ENCODE measurements at places on chromosomes 6 and 20. TPM values are rescaled to one million over a fixed set of nuclear protein-coding genes. Genes with fewer than 3 reads are reported as not detected.
A peak's percentile ranks its signal among the peaks of the same experiment; 100 is the strongest.

GRCh38 chr6:155177363-155177961, 86.4 kb upstream of the CLDN20 start:
- H3K4me1 ChIP-seq, result no peaks in the 10 kb centered on the region
- H3K4me3 ChIP-seq, result no peak overlapping the region
- H3K36me3 ChIP-seq, result no peaks in the 10 kb centered on the region
- no peaks in the 10 kb centered on the region for H3K27me3 ChIP-seq
- H3K27ac ChIP-seq, result no peak overlapping the region
- DNase-seq, result peak; percentile 76

GRCh38 chr6:136337606-136338005, 48.0 kb upstream of the BCLAF1 start:
- DNase-seq, result no peak
- peaks cover 3% of the 10 kb centered on the region for H3K4me1 ChIP-seq

GRCh38 chr6:7041511-7042026, 66.2 kb upstream of the RREB1 start:
- H3K36me3 ChIP-seq, result no peaks in the 10 kb centered on the region
- H3K27ac ChIP-seq, result no peak overlapping the region
- H3K4me3 ChIP-seq, result no peak overlapping the region

DNA sequence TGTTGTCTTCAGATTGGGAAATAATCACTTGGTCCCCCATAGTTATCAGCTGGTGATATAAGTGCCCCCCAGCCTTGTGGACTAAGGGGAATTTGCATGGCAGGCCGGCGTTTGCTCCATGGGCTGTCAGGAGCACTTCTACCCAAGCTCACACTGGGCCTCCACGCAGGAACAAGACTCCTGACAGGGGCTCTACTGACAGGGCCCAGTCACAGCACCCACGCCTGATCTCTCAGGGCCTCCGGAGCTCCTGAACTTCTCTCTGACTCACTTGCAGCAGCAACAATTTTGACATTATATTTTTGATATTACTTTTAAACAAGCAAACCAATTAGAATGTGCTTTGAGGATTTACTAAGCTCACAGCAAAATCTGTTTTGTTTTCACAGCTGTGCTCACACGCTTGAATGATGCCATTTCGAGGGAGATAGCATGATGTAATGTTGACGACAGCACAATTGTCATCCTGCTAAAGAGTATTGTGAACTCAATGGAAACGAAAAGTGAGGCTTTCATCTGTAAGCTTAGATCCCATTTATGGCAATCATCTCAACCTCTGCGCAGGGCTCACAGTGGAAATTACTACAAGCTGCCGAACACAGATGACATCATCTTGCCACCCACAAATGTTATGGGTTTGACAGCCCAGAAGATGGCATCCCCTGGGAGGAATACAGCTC, 28.7 kb upstream of the TXNDC5 start:
- no peaks in the 10 kb centered on the region for H3K4me1 ChIP-seq
- H3K4me3 ChIP-seq, result no peak overlapping the region
- H3K36me3 ChIP-seq, result no peaks in the 10 kb centered on the region
- H3K27ac ChIP-seq, result no peak overlapping the region

GRCh38 chr20:24584538-24585356, 115.3 kb downstream of the SYNDIG1 start:
- peak; percentile 59 for DNase-seq
- H3K27ac ChIP-seq, result no peak overlapping the region
- no peaks in the 10 kb centered on the region for H3K4me1 ChIP-seq
- peaks cover 12% of the 10 kb centered on the region for H3K27me3 ChIP-seq
- no peak overlapping the region for H3K4me3 ChIP-seq

- H3K36me3 ChIP-seq, result no peaks in the 10 kb centered on the region
- H3K27ac ChIP-seq, result no peak overlapping the region
- H3K4me1 ChIP-seq, result no peaks in the 10 kb centered on the region
Measured at GRCh38 chr20:60658681-60659080, 593.4 kb upstream of the CDH4 start.

The TP53TG5 gene
- not detected for total RNA-seq

GRCh38 chr20:24118441-24119175, 130.0 kb upstream of the GGTLC1 start:
- H3K4me3 ChIP-seq, result no peak overlapping the region
- no peaks in the 10 kb centered on the region for H3K27me3 ChIP-seq
- H3K36me3 ChIP-seq, result no peaks in the 10 kb centered on the region
- H3K4me1 ChIP-seq, result no peaks in the 10 kb centered on the region
- no peak overlapping the region for H3K27ac ChIP-seq
- no peak for DNase-seq

The KIAA0408 gene
- 0.90 TPM for total RNA-seq

DNA sequence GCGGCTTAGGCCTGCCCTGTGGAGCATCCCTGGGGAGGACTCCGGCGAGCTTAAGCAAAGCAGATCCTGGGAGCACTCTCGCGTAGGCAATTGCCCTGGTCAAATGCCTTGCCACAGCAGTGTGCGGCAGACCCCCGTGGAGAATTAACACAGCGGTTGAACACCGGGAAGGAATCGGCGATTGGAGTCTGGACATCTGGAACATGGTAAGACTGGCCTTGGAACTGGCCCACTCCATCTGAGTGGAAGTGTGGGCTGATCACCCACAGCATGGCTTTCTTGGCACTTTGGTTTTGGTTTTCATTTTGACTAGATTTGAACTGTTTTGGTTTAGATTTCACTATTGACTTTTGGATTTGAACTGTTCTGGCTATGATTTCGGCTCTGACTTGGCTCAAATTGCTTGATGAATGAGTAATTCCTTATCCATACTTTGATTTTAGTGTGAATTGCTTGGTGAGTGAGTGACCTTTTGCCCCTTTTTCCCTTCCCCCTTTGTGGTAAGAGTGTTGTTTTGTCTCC, 300.7 kb downstream of the RNGTT start:
- no peak overlapping the region for H3K4me3 ChIP-seq
- 0 out of 2 replicates have a peak, but pooled peaks cover 2% of the 10 kb centered on the region for H3K36me3 ChIP-seq
- H3K4me1 ChIP-seq, result no peaks in the 10 kb centered on the region
- no peak overlapping the region for H3K27ac ChIP-seq
- no peak for DNase-seq

The REM1 gene
- total RNA-seq, result not detected

DNA sequence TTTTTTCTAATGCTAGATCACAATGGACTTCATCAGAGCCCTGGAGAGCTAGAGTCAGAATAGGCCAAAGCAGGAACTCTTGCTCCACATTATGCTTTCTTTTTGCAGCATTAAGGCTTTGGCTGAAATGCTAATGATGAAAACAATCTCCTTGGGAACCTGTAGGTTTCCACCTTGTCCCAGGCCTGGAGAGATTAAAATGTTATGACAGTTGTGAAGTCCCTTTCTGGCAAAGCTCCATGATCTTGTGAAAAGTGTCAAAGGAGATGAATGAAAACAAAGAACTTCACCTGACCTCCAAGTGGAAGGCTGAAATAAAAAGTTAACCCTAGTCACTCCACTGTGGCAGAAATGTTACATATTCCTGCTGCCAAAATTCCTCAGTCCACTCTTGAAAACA, 64.0 kb upstream of the LRRC1 start:
- H3K4me1 ChIP-seq, result peaks cover 9% of the 10 kb centered on the region
- no peak overlapping the region for H3K27ac ChIP-seq
- no peaks in the 10 kb centered on the region for H3K27me3 ChIP-seq
- no peak for DNase-seq
- H3K36me3 ChIP-seq, result no peaks in the 10 kb centered on the region
- no peak overlapping the region for H3K4me3 ChIP-seq

The OARD1 gene
- 2.3 TPM for total RNA-seq

GRCh38 chr6:160362556-160362955, 14.4 kb downstream of the SLC22A3 start:
- H3K36me3 ChIP-seq, result no peaks in the 10 kb centered on the region
- DNase-seq, result no peak
- no peaks in the 10 kb centered on the region for H3K27me3 ChIP-seq
- H3K27ac ChIP-seq, result no peak overlapping the region
- H3K4me1 ChIP-seq, result no peaks in the 10 kb centered on the region

The BPIFB4 gene
- total RNA-seq, result not detected

DNA sequence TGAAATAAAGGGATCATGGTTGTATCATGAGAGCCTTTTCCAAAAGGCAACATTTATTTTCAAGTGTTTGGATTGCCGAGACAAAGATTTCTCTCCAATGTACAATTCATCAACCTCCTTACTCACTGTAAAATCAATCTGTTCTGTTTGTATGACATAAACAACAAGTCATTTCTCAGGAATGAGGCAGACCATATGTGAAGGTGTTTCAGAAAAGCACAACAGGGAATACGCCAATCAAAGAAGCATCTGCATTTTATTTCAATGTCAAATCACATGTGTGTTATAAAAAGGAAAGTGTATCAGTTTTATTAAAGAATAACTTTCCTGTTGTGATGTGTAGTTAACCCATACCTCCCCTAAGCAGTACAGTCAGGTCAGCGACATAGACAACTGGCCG, 653.7 kb downstream of the TFAP2A start:
- no peaks in the 10 kb centered on the region for H3K27me3 ChIP-seq
- H3K4me3 ChIP-seq, result no peak overlapping the region
- H3K36me3 ChIP-seq, result no peaks in the 10 kb centered on the region
- no peak overlapping the region for H3K27ac ChIP-seq

The ECT2L gene
- not detected for total RNA-seq

DNA sequence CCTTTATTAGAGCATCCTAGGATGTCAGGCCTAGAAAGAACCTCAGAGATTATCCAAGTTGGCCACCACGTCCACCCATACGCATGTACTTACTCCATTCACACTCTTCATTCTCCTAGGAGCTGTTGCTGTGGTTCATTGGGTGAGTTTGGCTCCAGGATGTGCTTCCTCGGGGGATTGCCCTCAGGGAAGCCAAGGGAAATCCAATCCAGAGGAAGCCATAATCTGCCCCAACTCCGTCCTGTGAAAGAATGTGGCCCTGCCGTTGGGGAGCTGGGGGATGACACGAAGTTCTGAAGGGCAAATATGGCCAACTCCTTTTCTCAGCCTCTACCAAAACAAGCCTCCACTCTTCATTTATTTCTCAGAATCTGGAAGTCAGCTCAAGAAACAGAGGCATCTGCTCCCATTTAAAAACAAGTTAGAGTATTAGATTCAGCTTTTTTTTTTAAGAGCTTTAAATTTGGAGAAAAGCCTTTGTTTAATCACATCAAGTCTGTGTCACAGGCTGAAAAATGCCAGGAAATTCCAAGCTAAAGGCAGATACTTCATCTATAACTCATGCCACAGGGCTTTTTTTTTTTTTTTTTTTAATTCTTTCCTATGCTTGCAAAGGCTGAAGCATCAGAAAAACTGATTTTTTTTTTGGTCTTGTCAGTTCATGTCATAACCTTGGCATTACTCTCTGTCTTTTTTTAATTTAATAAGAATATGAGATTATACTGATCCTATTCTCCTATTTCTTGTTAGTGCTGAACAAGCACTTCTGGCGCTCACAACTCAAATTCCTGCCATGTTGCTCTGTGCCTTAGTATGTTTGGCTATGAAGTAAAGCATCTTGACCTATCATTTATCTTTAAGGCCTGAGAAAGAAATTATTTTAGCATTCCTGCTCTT, 480.9 kb upstream of the MARCKS start:
- peak; percentile 84 for DNase-seq
- no peaks in the 10 kb centered on the region for H3K27me3 ChIP-seq
- H3K27ac ChIP-seq, result peak overlapping the region; percentile 91
- no peaks in the 10 kb centered on the region for H3K36me3 ChIP-seq
- H3K4me3 ChIP-seq, result no peak overlapping the region

- H3K4me3 ChIP-seq, result no peak overlapping the region
- H3K27me3 ChIP-seq, result peaks cover 9% of the 10 kb centered on the region
- DNase-seq, result no peak
- H3K4me1 ChIP-seq, result no peaks in the 10 kb centered on the region
Measured at GRCh38 chr20:57899554-57899953, 189.7 kb upstream of the PMEPA1 start.

DNA sequence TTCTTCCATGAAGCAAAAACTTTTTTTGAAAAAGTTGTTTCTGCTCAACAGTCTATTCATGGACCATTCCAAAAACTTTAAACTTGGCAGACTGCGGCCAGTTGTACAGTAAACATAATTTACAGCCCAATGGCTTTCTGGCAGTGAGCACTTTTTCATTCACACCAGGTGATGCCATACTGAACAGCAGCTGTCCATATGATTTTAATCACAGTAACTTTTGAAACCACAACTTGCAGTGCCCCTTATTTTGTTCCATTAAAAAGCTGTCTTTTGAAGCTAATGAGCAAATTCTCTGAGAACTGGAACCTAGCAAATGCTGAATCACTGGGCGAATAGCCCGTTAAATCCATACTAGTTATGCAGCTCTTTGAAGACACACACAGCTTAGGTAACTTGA, 576.6 kb downstream of the PTPRT start:
- H3K4me1 ChIP-seq, result no peaks in the 10 kb centered on the region
- H3K27ac ChIP-seq, result no peak overlapping the region
- no peak for DNase-seq
- no peaks in the 10 kb centered on the region for H3K36me3 ChIP-seq

DNA sequence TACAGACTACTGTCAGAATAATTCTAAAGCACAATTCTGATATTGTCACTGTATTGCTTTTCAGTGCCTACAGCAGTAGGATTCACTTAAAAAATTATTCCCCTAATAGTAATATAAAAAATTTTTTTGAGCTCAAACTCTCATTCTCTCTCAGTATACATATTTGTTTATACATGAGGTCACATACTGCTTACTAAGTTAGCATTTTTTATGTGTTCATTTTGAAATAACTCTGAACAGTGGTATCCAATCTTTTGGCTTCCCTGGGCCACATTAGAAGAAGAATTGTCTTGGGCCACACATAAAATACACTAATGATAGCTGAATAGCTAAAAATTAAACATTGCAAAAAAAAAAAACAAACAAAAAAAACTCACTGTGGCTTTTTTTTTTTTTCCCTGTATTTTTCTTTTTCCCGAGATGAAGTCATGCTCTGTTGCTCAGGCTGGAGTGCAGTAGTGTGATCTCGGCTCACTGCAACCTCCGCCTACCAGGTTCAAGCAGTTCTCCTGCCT, 38.6 kb downstream of the ASXL1 start:
- no peak overlapping the region for H3K4me3 ChIP-seq
- H3K36me3 ChIP-seq, result 0 out of 2 replicates have a peak, but pooled peaks cover 3% of the 10 kb centered on the region
- H3K27me3 ChIP-seq, result no peaks in the 10 kb centered on the region
- peaks cover 2% of the 10 kb centered on the region for H3K4me1 ChIP-seq

- H3K4me1 ChIP-seq, result peaks cover 2% of the 10 kb centered on the region
- no peak overlapping the region for H3K27ac ChIP-seq
- H3K36me3 ChIP-seq, result peaks cover 4% of the 10 kb centered on the region
- no peak overlapping the region for H3K4me3 ChIP-seq
Measured at GRCh38 chr6:130075879-130076460, 57.6 kb downstream of the L3MBTL3 start.

DNA sequence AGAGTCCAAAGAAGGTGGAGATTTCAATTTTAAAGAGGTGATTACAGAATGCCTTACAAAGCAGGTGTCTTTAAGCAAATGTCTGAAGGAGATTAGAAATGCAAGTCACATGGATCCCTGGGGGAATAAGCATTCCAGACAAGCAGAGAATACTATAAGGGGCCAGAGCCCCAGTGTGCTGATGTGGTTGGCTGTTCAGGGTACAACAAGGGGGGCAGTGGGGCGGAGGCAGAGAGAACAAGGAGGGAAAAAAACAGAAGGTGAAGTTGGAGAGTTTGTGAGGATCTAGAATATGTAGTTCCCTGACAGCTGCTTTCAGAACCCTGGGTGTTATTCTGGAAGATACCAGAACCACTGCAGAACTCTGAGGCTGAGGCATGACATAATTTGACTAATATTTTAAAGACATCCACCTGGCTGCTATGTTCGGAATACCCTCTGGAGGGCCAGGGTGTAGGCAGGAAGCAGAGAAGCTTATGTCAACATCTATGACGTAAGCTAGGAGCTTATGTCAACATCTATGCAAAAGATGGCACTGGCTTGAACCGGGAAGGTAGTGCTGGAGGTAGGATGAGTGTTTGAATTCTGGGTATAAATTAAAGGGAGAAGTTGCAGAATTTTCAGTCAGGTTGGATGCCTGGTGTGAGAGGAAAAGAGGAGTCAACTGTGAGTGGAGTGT, 276.3 kb upstream of the AGPAT4 start:
- H3K27me3 ChIP-seq, result no peaks in the 10 kb centered on the region
- no peak overlapping the region for H3K27ac ChIP-seq
- no peaks in the 10 kb centered on the region for H3K4me1 ChIP-seq

All from IMR-90 (cell line).